Mesendoderm (in vitro differentiated cells): ENCODE measurements at places on chromosomes 5 and 9.

DNA sequence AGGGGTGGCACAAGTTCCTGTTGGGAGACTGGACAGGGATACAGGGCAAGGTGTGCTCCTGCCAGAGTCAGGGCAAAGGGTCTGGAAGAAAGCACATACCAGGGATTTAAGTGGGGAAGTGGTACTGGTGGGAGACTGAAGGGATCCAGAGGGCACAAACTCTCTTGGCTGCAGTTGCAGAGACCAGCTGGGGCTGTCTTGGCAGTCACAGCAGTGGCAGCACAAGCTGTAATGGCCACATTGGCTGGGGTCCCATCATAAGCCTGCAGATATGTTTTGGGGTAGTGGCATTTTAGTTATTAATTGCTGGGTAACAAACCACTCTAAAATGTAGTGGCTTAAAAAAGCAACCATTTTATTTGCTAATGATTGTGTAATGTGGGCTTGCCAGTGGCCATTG, 492.2 kb downstream of the ENC1 start:
- DNase-seq: no peak

GRCh38 chr5:43514025-43514424, 923 bp downstream of the C5orf34 start:
- peak; percentile 36 for DNase-seq

- no peak for DNase-seq
Observed at GRCh38 chr5:35032356-35032755, 15.4 kb downstream of the AGXT2 start.

DNA sequence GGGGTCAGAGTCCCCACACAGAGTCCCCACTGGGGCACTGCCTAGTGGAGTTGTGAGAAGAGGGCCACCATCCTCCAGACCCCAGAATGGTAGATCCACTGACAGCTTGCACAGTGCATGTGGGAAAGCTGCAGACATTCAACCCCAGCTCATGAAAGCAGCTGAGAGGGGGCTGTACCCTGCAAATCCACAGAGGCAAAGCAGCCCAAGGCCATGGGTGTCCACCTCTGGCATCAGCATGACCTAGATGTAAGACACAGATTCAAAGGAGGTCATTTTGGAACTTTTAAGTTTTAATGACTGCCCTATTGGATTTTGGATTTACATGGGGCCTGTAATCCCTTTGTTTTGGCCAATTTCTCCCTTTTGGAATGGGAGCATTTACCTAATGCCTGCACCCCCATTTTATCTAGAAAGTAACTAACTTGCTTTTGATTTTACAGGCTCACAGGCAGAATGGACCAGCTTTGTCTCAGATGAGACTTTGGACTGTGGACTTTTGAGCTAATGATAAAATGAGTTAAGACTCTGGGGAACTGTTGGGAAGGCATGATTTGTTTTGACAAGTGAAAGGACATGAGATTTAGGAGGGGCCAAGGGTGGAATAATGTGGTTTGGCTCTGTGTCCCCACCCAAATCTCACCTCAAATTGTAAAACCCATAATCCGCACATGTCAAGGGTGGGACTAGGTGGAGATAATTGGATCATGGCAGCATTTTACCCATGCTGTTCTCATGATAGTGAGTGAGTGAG, 56.3 kb upstream of the ITGA1 start:
- no peak for DNase-seq

GRCh38 chr9:126459965-126460843, 133.6 kb downstream of the MVB12B start:
- DNase-seq: no peak

DNA sequence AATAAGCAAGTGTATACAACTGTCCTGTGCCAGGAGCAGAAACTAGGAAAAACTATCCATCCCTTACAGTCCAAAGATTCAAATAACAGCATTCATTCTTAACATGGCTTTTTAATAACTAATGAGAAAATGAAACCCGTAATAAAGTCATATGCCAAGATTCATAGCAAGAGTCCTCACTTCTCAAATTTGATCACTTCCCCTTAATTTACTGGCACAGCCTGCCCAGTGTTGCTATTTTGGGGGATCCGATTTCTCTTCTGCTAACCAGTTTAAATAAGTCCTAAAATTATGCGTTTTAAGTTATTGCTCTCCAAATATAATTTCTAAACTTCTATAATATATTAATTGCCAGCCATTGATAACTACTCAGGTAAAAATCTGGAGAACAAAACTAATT, 177.0 kb upstream of the PTGER4 start:
- DNase-seq: no peak

GRCh38 chr9:134936346-134937163, 18.8 kb upstream of the FCN1 start:
- DNase-seq: peak; percentile 26

DNA sequence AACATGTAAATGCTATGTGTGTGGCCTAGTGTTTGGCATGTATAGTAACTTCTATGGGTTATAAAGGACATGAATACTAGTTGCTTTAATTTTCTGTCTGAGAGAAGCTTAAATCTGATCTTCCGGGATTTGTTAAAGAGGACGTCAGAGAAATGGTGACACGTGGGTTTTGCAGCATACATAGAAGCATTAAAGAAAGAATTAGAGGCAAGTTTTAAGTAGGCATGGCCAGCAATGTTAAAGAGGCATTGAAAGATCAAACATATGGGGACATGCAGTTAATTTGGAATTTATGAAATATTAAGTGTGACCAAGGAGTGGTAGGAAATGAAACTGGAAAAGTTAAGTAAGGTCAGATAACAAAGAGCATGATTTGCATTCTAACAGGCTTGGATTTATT, 311.4 kb upstream of the RIOK2 start:
- no peak for DNase-seq

DNA sequence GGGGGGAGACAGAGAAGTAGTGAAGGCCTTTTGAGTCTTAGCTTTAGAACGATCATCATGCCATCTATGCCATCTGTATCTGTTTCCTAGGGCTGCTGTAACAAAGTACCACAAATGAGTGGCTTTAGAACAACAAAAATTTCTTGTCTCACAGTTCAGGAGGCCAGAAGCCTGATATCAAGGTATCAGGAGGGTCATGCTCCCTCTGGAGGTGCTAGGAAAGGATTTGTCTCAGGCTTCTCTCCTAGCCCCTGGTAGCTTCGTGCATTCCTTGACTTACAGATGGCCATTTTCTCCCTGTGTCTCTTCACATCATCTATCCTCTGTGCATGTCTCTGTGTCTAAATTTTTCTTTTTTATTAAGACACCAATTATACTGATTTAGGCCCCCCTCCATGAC, 5.2 kb downstream of the CARD6 start:
- no peak for DNase-seq

- no peak for DNase-seq
Observed at GRCh38 chr5:82327941-82328340, 49.8 kb upstream of the RPS23 start.

DNA sequence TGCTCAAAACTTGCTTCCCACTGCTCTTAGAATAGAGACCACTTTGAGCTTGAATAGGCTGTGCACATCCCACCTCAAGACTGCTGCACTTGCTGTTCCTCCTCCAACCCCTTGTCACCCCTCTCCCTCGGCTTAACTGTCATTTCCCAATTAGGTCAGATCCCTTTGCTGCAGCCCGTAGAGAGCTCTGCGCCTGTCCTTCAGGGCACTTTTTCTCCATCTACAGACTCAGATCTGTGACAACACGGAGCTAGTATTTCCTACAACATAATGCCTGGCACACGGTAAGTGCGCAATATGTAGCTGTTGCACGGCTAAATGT, 485 bp upstream of the HABP4 start:
- DNase-seq: peak; percentile 86

GRCh38 chr5:19767987-19768386, 220.0 kb downstream of the CDH18 start:
- DNase-seq: peak; percentile 44

DNA sequence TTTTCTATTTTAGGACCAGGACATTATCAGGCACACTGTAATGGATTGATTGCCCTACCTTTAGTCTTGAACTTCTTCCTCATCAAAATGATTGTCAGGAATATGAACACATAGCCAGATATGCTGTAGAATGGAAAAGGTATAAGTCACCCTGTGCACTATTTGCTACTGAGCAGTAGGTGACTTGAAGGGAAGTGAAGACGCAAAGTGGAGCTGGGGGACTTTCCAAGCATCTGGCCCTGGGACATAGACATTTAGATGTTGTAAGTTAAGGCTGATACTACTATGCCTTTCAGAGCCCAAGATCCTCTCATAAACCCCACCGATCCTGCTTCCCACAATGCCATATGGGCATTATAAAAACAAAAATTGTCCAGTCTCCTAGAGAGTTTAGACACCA, 174.5 kb downstream of the DOCK8 start:
- DNase-seq: no peak

DNA sequence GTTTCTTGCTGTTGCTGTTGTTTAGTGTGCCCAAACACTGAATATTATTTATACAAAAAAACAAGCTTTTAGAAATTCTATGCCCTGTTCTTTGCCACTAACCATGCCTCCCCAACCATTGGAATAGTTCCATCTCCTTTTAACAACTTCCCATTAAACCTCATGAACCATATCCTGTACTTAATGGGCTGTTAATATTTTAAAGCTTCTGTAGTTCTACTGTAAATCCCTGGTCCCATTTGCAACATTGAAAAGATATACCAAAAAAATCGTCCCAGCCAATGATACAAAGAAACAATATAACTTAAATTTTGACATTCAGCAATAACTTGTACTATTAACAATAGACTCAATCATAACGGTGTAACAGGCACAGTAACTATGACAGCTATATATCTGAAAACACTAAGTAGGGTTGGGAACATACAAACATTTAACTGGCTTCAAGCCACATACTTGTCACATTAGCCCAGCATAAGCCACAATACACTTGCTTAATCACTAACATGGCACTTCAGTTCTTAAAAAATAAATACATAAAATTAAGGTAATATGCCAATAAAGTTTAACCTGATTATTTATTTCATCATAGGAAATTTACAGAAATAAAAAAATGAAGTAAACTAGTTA, 86.1 kb downstream of the ADAMTS6 start:
- no peak for DNase-seq

DNA sequence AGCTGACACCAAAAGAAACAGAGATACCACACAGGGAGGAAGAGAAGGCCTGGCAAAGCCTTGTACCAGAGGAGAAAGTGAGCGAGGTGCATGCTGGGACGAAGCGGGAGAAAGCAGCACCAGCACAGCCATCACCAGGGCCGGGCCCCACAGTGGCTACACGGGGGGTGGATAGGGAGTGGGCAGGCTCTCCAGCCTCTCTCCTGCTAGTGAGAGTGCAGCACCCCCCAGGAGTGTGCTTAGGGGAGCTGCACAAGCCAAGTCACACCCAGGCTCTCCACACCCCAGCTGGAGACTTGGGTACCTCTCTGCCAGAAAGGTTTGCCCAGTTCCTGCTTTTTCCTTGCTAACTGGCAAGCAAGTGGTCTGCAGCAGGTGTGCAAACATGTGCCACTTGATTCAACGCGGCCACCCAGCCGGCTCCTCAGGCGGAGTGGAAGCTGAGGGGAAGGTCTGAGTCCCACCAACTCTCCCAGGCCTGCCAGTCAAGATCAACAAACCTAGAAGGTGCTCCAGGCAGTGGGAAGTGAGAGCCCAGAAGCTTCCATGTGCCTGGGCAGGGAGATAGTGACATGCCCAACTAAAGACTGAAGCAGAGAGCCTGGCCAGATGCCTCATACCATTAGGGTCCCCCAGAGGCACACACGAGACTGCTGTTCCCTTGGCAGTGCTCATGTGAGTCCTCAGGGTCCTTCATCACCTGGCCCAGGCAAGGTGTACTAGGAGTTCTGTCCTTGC, 39.9 kb downstream of the BICD2 start:
- DNase-seq: no peak

- DNase-seq: no peak
Observed at GRCh38 chr5:66426259-66427138, 169.7 kb upstream of the MAST4 start.

DNA sequence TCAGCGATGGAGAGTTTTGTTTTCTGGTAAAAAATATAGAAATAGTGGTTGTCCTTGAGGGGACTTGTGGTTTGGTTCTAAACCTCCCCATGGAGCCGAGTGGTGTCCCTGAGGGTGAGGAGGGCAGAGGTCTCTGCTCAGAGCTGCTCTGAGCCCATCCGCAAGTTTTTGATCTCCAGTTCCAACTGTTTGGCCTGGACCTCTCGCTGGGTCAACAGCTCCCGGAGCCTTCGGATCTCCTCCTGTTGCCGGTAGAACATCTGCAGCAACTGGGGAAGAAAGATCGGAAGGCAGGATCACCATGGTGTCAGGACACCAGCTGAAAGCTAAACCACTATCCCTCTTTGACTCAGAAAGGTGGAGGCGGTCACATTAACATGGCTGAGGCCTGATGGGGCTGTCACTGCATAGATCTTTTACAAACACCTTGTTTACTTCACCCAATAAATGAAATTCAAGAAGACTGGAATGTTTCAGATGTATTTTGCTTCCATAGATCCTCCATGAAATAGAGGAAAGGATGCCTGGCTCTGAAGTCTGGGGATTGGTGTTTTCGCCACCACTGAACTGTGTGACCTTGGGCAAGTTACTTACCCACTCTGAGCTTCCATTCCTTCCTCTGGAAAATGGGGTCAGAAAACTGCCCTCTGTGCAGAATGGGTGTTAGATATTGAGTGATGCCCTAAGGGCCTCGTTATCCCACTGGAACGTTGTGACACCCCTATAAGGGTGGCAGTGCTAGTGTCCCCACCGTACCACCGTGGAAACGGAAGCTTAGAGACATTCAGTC, 5.8 kb upstream of the TRIM14 start:
- no peak for DNase-seq

- DNase-seq: no peak
Observed at GRCh38 chr9:111533099-111533790, 8.3 kb downstream of the ZNF483 start.

GRCh38 chr9:1612886-1613285, 402.3 kb upstream of the SMARCA2 start:
- no peak for DNase-seq

- no peak for DNase-seq
Observed at GRCh38 chr9:68545033-68545705, 4.5 kb upstream of the TMEM252 start.

- peak; percentile 43 for DNase-seq
Observed at GRCh38 chr5:69312459-69313160, 20.0 kb downstream of the CCDC125 start.

GRCh38 chr5:77171141-77171910, 39.2 kb upstream of the PDE8B start:
- no peak for DNase-seq

GRCh38 chr9:114165407-114166102, 10.2 kb downstream of the COL27A1 start:
- DNase-seq: no peak
